A549 (cell line): ENCODE measurements at places on chromosomes 16 and 17. TPM values are rescaled to one million over a fixed set of nuclear protein-coding genes. Genes with fewer than 3 reads are reported as not detected.

DNA sequence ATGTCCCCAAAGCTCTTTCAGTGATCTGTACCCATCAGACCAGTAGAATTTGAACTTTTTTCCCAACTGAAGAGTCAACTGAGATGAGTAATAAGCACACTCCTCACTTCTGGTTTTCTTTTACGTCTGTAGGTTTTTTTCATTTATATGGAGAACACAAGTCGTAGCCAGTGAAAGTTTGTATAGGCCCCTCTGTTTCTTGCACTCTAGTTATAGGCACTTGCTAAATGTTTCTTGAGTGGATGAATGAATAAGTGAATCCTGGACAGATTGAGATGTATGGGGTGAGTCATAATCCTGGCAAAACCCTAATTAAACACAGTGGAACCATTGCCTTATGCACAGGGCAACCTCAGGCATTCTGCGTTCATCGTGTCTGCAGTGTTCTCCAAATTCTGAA, 193.7 kb upstream of the TBX2 start:
- DNase-seq, result peak; percentile 13

- no peak for DNase-seq
These were observed 55.4 kb downstream of the WWOX start for GRCh38 chr16:78154729-78155461.

DNA sequence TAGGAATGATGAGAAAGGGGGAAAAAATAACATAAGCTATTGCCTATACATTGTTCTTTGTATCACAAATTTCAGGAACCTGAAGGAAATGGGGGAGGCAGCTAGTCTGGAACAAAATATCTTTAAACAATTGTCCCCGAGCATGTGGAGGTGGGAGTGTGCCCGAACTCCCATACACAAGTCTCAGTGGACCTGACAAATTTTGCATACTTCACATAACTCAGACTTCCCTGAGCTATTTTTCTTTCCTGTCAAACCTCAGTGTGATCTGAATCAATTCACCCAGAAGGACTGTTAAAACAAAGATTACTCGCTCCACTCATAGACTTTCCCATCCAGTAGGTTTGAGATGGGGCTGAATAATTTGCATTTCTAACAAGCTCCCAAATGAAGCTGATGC, 1.6 kb upstream of the XPO6 start:
- DNase-seq, result no peak

DNA sequence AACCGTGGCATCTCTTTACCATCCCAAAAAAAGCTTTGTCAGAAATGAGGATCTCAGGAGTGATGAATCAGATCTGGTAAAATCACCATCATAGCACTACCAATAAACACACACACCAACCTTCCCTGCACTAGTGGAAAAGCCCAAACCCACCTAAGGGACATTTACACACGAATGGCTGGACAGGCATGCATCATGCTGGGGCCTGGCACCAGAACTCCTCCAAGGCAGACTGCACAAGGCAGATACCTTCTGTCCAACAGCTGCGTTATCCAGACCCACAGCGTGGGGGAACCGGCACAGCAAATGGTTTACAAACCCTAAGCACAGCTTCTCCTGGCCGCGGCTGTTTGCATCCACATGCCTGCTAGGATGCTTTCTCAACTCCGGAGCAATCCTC, 2.8 kb downstream of the ASIC2 start:
- DNase-seq, result no peak

DNA sequence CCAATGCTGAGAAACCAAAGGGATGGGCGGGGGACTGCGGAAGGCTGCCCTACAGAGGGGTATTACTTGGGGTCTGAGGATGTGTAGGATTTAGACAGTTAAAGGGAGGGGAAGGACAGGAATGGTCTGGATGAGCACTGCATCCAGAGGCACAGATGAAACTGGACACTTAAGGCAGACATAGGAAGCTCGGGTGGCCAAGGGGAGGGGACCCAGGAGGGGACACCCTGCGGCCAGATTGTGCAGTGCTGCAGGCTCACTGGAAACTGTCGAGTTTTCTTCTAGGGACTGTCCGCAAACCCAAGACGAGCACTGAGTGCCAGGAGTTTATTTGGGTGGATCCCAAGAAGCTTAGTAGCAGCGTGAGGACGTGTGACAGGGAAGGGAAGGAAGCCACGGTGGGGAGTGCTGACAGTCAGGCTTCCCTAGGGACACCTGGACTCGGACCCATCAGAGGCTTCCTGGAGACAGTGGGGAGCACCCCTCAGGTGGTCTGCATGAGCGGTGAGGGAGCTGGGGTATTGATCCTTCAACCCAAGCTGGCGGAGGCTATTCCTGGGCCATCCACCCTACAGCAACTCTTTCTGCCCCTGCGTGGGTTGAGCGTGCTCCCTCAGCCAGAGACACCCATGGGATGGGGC, 278.7 kb downstream of the FOXL1 start:
- no peak for DNase-seq

- peak; percentile 93 for DNase-seq
These were observed at the start of gene NME2 for GRCh38 chr17:51166198-51166986. Gene NME2 (plus strand): TSS chr17:51166411. CDS start chr17:51166831, 420 bp downstream.

Gene ACOX1
- 16.0 to 17.9 TPM (median 17.2 TPM) in 3 replicates for polyA plus RNA-seq

Gene ALOX12
- not detected in 3 replicates for polyA plus RNA-seq

Gene KRTAP17-1
- not detected in 3 replicates for polyA plus RNA-seq

Gene HOXB1
- not detected in 3 replicates for polyA plus RNA-seq

Gene VPS35
- 82.3 to 92.1 TPM (median 83.0 TPM) in 3 replicates for polyA plus RNA-seq
